NAMALWA (cell line): ENCODE measurements at places on chromosomes 3 and 15.

- DNase-seq: no peak
Observed at GRCh38 chr15:62942428-62942827, 100.1 kb upstream of the TPM1 start.

DNA sequence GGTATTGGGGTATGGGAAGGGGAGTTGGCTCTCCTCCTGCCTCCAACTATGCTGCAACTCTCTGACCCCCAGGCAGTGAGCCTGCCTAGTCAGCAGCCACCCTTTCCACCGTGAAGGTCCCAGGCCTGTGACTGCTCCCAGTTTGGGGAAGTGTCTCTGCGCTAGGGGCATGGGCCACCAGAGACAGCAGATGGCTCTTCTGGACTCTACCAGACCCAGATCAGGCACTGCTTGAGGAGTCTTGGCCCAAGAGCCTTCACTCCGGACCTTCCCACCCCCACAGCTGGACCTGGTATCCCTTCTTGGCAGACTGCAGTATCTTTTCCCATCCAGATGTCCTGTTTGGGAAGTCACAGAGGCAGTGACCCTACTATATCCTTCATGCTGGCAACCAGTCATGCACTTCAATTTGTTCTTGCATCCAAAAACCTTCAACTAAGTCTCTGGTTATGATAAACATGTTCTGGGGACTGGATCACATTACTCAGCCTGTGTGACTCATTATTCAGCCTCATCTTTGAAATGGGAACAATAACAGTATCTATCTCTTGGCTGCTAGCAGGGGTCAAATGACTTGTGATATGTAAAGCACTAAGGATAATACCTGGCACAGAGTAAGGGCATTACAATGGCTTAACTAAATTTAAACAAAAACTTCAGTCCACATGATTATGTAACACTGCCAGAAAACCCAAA lies 62.7 kb downstream of the POMGNT2 start:
- no peak for DNase-seq

DNA sequence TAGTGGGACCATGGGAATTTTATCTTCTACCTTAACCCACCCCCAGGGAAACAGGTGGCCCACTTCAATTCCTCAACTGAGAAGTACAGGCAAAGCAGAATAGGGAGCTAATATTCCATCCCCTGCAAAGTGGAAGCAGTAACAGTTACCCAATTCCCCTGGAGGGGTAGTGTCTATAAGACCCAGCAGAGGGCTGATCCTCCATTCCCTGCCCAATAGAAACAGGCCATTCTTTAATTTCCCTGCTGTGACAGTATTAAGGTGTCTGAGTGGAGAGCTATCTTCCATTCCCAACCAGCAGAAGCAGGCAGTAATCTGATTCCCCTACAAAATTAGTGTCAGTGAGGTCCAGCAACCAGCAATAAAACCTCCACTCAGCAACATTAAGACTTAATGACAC lies 219.8 kb downstream of the ULK4 start:
- no peak for DNase-seq

DNA sequence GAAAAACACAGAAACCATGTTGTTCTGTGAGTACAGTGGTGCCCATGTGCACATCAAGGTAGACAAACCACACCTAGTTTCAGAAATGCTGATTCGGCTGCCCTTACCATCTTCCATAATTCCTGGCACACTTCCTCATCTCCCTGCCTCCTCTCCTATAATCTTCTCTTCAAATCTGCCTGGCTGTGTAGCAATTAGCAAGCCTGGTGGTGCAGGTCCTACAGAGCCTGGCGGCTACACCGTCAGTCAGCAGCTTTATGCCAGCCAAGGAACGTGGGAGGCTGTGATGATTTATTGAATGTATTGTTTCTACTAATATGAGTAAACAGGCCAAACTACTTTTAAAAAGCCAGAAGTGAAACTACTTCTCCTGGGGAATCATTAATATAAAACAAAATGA lies 106.8 kb downstream of the SEMA6D start:
- no peak for DNase-seq

GRCh38 chr15:40357246-40357645 lies 773 bp upstream of the DISP2 start:
- DNase-seq: no peak

DNA sequence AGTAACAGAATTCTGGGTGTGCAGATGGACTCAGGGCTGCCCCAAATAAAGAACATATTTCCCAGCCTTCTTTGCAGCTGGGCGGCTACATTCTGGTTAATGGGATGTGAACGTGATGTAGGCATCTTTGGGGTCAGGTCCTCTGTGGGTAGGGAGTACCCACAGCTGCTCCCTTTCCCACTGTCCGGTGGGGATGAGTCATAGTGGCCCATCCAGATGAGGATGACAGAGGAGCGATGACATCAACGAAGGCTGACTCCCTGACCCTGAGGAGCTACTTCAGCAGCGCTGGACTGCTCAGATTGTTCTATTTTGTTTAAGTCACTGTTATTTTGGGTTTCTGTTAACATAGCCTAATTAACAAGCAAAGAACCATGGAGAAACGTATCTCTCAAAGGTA lies 38.0 kb downstream of the SRPRB start:
- DNase-seq: no peak

DNA sequence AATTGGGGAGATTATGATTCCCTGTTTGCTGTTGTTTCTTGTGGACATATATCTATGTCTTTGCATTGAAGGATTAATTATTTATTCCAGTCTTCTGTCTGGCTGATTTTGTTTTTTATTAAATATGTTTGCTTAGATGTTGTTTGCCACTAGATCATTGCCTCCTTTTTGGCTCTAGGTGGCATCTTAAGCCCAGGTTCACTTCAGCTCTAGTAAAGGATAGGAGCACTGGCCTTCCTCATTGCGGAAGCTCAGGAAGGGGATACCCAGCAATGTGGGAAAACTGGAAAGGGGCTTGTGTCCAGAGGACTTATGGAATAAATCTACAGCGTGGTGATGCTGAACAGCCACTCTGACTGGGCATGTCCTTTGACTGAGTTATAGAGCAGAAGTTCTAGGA lies 821.6 kb downstream of the PDCD6IP start:
- no peak for DNase-seq

DNA sequence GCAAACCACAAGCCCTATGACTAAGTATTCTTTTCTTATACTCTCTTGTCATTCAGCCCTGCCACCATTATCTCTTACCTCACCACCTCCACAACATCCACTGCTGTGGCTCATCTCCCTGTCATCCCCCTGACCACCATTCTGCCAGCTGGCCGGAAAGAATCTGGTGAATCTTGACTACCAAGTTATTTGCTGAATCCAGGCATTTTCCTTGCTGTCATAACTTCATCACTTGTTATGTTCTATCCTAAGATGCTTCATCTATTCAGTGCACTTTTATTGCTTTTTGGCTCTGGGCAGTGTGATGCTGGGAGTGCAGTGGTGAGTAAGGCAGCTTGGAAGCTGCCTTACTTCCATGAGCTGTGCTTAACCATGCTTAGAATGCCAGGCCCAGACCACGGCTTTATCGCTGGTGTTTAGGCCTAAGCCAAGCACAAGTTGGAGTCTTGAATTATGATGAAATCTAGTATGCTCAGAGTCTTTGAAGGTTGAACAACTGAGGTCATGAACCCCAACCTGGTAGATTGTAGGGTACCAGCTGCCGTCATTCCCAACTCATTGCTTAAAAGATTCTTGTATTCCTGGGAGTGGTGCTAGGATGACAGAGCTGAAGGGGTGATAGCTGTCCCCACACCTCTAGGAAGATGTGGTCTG lies 27.0 kb upstream of the APH1B start:
- no peak for DNase-seq

GRCh38 chr3:181176601-181177000 lies 187.1 kb upstream of the DNAJC19 start:
- DNase-seq: peak; percentile 73

GRCh38 chr3:12371525-12372140 lies 82.8 kb downstream of the PPARG start:
- no peak for DNase-seq
